ENCODE measurements at places on chromosomes 13 and 19.

DNA sequence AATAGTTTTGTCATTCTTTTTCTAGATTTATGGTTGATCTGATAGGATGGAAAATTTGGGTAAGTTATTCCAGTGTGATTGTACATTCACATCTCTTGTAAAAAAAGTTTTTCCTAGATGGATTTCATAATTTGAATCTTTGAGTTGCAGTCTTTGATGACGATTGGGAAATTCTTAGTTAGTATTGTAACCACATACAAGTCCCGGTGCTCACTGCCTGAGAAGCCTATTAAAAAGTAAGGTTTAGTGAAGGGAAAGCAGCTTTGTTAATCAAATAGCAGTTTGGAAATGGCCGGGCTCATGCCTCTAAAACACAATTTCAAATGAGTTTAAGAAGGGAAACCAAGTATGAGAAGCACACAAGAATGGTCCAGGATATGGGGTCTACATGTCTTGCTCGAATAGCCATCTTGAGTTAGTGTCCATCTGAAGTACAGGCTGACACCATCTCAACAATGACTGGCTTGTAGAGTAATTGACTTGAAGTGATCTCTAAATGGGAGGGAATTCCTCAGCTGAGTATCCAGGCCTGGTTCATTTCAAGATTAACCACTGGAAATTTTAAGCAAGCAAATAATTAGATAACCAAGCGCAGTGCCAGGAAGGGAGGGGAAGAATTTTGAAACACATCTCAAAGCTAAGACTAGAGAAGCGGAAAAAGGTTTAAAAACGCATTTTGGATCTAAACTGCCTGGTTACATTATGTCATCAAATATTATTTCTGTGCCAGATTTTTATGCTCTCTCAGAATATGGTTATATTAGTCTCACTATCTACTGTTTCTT is 1145.6 kb upstream of the MIR17HG start:
- DNase-seq: no peak

DNA sequence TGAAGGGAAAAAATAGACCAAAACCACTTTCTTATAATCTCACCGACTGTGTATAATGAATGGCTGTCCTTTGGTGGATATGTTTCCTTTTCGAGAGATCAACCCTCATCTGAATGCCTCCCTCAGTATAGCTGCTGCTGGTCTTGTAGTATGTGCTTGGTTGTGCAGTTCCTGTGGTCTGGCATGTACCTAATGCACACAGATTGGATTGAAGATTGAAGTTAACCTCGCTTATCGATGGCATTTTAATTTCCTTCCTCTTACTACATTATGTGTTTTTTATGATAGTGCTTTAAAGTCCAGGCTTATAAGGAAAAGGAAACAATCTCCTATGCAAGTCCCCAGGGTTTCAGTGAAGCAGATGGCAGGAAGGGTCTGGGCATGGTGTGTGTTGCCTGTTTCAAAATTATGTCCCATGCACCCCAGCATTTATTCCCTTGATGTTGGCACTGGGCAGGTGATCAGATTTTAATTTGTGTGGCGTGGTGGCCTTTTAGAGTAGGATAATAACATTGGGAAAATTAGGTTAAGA is 334.1 kb downstream of the SHISA2 start:
- no peak for DNase-seq

DNA sequence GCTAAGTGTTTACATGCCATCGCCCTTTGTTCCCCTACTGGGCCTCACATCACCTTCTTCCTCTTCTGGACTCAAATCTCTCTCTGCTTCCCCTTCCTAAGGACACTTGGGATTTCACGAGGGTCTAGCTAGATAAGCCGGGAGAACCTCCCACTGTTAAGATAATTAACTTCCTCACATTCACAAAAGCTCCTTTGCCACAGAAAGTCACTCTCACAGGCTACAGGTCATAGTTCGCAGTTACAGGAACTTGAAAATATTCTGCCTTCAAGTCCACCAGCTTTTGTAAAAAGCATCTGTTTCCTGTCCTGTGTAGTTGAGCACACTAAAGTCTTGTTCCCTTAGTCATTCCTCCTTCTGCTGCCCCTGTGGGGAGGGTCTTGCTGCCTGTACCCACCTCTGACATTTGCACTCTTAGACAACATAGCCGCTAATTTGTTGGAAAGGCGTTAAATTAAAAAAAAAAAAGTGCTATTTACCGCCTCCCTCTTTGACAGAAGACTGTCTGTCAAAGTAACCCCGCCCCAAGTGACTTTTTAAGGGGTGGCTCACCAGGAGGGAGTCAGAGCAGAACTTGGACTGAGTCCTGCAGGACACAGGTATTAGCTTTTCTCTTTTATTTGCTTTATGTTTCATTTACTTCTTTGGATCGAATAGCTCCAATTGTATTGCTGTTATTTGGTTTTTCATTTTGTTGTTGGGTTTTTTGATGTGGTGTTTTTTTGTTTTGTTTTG is 26.8 kb upstream of the CEACAM21 start:
- peak; percentile 83 for DNase-seq

DNA sequence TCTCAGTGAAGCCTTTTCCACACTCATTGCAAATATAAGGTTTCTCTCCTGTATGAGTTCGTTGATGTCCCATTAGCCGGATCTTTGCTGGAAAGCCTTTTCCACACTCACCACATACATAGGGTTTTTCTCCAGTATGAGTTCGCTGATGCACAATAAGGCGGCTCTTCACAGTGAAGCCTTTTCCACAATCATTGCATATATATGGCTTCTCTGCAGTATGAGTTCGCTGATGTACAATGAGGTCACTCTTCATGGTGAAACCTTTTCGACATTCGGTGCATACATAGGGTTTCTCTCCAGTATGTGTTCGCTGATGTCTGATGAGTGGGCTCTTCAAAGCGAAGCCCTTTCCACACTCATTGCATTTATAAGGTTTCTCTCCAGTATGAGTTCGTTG is 6.8 kb upstream of the ZNF350 start:
- no peak for DNase-seq

DNA sequence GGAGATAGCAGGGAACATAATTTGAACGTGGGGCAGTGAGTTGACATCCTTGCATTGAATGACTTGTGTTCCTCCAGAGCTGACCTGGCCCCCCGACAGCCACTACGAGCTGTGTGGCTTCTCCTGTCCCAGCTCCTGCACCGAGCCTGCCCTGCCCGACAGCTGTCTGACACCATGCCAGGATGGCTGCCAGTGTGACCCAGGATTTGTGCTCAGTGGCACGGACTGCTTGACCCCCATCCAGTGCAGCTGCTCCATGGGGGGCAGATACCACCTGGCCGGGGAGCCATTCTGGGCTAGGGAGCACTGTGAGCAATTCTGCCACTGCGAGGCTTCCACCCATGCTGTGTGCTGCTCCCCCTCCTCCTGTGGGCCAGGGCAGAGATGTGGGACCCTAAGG is 29.2 kb upstream of the FXYD3 start:
- DNase-seq: no peak

DNA sequence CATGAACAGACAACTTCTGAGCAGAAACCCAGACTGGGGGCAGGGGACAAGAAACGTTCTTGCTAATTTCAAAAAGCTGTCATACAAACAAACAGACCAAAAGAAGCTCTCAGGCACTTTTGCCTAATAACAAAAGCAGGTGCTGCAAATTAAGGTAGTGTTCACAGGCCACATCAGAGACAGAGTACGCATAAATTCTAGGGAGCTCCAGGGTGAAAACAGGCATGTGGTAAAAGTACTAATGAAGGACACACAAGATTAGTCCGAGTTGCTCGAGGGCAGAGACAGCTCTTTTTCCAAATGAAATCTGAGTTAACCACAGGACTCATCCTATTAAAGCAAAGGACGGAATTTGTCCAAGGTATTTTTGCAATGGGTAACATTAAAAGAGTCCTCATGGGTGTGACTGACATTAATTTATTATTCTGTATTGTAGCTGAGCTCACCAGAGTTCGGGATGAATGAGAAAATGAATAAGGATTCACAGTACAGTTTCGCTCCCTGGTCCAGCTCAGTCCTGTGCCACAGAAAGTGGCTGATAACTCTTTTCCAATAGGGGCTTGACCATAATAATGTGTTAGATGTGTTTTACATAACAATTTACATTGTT is 197.3 kb downstream of the LHFPL6 start:
- DNase-seq: no peak

DNA sequence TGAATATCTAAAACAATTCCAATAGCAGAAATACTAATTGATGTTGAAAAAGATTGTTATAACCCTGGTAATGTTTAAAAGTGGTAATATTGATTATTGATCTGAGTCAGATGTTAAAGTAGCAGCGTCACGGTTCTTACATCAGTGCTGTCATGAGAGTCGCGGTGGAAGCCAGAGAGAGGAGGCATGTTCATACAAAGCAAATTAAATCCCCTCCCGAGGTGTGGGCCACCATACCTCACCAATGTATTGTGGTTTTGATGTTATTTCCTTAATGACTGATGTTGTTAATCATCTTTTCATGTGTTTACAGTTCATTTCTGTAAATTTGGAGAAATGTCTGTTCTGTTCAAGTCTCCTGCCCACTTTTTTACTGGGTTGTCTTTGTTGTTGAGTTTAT is 11.2 kb downstream of the ZNF317 start:
- no peak for DNase-seq

GRCh38 chr19:30371960-30372824 is at the start of gene ZNF536:
Gene ZNF536, plus strand, starts transcription at chr19:30372384. Its CDS starts 71,179 bp downstream, at chr19:30443563.
- no peak for DNase-seq

DNA sequence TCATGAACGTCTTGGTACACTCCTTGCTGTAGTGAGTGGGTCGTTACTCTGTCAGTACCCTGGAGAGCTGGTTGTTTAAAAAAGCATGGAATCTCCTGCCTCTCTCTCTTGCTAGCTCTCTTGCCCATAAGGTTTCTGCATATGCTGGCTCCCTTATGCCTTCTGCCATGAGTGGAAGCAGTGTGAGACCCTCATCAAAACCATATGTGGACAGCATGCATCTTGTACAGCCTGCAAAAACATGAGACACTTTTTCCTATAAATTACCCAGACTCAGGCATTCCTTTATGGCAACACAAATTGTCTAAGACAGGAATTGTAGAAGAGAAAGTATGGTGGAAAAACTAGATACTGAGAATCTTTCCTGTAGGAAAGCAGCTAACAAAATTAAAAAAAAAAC is 516.3 kb downstream of the SLITRK6 start:
- DNase-seq: no peak

- DNase-seq: no peak
These were observed at the start of gene SCN1B for GRCh38 chr19:35030257-35031071. Gene SCN1B, plus strand, starts transcription at chr19:35030470. Its CDS starts 351 bp downstream, at chr19:35030821.

DNA sequence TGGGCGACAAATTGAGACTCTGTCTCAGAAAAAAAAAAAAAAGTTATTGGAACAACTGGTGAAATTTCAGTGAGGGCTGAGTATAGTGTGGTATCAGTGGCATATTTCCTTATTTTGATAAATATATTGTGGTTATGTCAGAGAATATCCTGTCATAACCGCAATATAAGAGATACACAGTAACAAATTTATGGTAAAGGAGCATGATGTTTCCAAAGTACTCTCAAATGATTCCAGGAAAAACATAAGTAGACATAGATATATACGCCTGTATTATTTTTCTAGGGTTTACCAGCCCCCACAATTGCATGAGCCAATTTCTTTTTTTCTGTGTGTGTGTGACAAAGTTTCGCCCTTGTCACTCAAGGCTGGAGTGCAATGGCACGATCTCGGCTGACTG is 5.7 kb upstream of the C5AR1 start:
- DNase-seq: no peak

- no peak for DNase-seq
These were observed 8.9 kb upstream of the TRPC4 start for GRCh38 chr13:37878496-37878895.

DNA sequence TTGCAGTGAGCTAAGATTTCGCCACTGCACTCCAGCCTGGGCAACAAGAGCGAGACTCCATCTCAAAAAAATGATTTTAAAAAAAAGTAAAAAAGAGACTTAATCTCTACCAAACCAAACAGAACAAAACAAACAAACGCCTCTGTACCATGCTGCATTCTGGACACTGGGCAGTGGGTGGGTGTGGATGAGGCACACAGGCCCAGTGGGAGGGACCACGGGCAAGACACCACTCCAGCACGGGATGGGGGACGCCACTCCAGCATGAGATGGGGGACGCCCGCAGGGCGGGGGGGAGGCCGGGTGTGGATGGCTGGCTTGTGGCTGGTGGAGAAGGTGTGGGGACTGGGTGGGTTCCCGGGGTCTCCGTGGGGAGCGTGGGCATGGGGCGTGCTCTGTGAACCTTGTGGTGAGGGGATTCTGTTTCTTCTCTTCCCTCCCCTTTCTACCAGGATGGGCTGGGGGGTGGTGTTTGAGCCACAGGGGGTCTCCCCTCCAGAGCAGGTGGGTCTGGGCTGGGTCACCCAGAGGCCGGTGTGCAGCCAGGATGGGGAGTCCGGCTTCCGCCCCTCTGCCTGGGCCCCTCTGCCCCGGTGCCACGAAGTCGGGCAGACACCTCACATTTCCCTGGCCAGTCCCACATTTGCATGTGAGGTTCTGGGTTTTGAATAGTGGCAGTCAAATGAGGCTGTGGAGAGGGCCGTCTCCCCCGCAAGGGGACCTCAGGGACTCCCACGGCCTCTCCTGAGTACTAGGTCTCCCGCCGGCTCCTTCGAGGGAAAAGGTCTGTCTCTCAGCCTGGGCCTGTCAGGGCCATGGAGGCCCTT is 23.9 kb upstream of the MATK start:
- DNase-seq: no peak

DNA sequence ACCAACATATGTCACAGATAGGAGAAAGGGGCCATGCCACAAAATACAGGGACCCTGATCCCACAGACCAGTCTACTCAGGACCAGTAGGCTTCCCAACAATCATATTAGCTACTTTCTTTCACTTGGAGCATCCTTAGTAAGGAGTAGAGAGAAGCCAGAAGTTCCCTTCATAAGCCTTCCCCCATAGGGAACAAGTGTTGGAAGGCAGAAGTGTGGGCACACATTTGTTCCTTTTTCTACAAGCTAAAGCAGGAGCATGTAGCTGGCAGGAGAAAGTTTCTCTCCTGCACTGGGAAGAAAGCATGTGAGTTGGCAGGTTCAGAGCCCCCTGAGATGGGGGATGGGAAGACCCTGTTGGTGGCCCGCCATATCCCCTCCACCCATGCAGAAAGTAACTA is 165.4 kb downstream of the KCTD12 start:
- peak; percentile 30 for DNase-seq

DNA sequence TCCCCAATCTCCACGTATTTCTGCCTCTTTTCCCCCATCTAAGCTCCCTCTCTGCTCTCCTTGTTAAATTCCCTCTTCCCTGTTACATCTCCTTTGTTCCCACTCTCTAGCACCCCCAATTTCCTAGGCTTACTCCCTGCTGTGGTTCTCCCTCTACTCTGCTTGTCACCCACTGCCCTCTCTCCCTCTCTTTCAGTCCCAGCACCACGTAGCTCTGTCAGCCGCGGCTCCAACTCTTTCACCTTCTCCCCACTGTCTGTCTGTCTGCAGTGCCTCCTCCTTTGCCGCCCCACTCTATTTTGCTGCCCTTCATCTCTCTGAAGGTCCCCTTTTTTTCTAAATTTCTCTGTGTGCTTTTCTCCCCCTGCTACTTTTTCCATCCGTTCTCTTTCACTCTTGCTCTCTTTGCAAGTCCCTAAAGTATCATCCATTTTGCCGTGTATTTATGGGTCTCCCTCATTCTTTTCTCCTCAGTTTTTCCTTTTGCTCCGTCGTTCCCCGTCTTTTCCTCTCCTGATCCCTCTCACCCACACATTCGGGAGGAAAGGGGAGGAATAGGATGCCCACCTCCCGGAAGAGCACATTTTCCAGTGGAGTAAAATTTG is 937 bp downstream of the ZNF841 start:
- no peak for DNase-seq

All from AML-193 (cell line).